ENCODE measurements at places on chromosomes 4 and X. TPM values are rescaled to one million over a fixed set of nuclear protein-coding genes. Genes with fewer than 3 reads are reported as not detected.

DNA sequence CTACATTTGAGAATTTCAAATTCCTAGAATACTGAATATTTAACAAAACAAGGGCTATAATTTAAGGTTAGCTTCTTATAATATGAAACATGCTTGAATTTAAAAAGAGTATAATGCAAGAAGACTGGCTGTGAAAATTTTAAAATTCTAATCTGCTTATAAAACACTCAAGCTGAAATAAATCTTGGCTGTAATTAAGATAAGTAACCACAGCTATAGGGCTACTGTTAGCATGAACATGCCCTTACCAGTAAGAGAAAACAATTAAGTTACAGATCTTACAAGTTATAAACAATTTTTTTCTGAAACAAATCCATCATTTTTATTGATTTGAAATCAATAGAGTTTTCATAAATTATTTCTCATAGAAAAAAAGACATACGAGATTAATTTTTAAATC, 148.2 kb downstream of the INPP4B start:
- DNase-seq, result no peak

DNA sequence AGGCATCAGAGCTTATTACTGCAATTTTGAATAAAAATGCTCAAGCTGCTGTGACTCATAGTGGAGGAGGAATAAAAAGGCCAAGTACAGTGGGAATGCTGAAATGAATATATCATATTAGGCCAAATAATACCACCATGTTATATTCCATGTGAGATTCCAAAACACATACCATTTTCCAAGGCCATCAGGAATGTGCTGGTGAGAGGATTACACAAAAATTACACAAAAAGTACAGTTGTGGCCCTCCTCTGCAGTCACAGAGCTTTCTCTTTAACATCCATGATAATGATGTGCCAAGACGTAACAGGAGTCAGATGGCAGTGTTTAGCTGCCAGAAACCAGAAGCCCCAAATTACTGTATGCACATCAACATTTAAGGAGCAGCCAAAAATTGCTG, 153.5 kb downstream of the PCDH18 start:
- DNase-seq, result no peak

GRCh38 chr4:36140421-36140820, 103.9 kb downstream of the ARAP2 start:
- DNase-seq, result no peak

DNA sequence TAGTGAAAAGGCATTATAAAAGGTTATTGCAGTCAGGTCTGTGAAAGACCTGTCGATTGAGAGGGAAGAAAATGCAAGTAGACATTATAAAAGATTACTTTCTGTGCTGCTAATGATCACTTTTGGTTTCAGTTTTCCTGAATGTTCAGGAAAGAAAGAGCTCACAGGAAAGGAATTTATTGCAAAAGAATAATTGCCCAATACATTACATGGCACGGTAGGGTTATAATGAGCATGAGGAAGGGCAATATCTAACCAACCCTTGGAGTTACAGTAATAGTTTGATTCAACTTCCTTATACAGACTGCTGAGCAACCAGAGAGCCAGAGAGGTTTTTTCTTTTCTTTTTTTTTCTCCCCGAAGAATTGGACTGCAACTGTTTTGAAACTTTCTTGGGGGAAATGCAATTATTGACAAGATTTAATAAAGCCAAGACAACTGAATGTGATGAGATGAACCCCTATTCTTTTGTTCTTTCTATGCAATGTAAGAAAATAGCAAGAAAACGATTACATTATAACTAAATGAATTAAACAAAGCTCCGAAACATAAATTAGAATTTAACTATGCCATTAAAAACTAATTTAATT, 247.0 kb downstream of the C4orf33 start:
- DNase-seq, result peak; percentile 53

HTN3 gene
- not detected for total RNA-seq

DNA sequence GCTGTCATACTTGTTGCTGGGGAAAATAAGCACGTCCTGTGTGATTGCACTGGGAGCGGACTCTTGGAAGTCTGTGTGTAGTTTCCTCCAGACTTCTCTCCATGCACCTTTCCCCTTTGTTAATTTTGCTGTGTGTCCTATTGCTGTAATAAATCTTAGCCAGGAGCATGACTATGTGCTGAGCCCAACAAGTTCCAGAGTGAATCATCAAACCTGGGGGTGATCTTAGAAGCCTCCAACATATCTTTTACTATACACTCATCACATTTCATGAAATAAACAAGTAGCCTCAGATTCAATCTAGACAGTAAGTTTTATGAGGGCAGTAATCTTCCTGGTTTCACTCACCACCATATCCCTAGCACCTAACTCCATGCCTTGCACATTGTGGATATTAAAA, 43.3 kb upstream of the FGF13 start:
- DNase-seq, result no peak

DNA sequence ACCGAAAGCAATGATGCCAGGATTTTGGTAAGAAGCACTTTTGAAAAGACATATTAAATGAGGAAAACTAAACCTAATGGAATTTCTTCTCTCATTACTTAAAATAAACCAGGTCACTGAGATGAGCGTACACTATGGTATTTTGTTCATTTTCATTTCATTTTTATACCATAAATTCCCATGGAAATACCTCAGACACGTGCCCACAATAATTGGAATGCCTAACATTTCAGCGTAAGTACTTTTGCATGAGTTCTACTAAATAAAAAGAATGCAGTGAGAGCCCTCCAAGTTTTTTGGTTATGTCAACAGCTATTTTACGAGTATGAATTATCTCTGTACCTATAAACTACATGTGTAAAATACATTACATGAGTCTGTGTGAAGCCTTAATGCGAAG, 3.2 kb downstream of the CAMK2D start:
- DNase-seq, result peak; percentile 21

TRIM61 gene
- total RNA-seq, result not detected

- no peak for DNase-seq
Observed at GRCh38 chr4:32624943-32625603, 1904.9 kb downstream of the PCDH7 start.

DNA sequence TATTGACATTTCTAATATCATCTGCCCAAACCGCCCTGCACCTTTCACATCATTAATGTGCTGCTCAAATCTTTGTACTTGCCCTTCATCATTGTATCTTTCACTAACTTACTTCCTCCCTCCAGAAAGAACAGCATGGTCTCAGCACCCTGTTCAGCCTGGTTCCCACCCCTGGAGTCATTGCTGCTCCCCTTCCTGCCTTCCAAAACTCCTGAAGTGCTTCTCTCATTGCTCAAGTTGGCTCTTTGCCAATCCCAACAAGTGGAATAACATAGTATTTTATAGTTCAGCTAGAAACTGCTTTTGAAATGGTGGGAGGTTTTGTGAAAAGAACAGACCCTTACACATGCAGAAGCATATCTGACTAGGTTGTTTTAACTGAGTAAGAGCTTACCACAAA, 14.0 kb upstream of the TTC29 start:
- DNase-seq, result no peak

DNA sequence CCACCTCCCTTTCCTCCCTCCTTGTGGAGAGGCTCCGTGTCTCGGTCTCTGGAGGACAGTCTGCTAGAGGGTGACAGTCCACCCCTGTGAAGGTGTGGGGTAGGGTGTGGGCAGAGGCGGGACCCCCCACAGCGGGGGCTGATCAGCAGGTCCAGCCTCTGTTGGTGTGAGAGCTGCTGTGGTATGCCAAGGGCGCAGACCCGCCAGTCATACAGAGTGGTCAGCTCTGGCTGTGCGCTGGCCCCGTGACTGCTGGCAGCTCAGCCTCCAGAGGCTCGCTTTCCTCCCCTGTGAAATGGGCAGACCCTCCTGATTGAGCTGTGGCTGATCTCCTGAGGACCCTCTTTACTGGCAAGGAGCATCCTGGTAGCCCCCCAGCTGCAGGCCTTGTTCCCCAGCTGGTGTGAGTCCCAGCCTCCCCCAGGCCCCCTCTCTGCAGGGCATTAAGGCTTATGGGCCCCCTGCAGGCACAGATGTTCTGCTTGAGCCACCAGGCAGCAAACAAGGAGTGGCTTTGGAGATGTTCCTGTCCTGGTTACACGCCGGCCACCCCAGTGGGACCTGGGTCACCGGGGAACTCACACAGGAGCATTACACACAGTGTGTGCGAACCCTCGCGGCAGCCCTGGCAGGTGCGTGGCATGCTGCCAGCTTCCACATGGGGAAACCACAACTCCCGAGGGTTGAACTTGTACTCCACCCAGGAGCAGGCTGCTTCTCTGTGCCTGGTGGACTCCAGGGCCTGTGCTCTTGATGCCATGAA, 76.8 kb downstream of the PPP2R2C start:
- peak; percentile 28 for DNase-seq

GLRA3 gene
- total RNA-seq, result not detected

GRCh38 chrX:27229721-27230120, 233.4 kb downstream of the PPP4R3C start:
- no peak for DNase-seq

DNA sequence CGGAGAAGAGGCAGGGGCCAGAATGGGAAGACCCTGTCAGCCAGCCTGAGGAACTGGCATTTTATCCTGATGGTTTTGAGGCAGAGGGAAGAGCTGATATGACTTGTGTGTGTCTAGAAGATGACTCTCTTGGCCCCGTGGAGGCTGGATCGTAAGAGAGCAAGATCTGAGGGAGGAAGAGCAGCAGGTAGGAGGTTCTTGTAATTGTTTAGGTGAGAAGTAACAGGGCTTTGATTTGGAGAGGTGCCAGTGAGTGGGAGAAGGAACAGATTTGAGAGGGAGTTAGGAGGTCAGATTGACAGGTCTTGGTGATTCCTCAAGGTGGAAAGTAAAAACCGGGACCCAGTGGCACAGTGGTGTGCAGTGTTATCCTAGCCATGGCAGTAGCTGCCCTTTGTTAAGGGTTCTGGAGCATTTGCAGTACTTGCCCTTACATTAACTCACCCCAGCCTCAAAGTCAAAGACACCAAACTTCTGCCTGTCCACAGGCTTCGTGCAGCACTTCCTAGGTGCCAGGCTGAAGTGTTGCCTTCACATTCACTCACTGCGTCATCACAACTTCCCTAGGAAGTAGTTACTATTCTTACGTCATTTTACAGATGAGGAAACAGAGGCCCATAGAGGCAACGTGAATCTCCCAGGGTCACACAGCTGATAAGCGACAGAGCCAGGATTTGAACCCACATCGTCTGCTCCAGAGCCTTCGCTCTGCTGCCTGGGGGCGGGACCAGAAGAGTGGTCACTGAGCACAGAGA, 23.7 kb downstream of the RTL5 start:
- no peak for DNase-seq

- DNase-seq, result no peak
Observed at GRCh38 chrX:51893931-51894696, 691 bp downstream of the MAGED1 start.

GRCh38 chr4:169250796-169251195, 20.0 kb downstream of the SH3RF1 start:
- DNase-seq, result no peak

DNA sequence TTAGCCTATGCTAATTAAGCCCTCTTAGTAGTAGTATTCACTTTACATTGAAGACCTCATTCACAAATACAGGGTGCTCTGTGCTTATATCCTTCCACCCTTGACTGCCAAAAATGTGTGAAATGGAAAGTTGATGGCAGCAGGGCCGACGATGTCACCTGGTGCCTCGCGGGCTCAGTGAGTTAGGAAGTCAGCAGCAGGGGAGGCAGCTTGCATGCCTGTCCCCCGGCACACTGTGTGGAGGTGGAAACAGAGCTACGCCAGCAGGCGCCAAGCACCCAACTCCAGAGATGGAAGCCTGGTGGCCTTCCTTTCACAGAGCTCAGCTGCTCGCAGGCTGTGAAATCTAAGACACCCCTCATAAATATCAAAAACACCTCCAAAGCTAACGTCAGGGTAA, 8.4 kb downstream of the MSL3 start:
- no peak for DNase-seq

DNA sequence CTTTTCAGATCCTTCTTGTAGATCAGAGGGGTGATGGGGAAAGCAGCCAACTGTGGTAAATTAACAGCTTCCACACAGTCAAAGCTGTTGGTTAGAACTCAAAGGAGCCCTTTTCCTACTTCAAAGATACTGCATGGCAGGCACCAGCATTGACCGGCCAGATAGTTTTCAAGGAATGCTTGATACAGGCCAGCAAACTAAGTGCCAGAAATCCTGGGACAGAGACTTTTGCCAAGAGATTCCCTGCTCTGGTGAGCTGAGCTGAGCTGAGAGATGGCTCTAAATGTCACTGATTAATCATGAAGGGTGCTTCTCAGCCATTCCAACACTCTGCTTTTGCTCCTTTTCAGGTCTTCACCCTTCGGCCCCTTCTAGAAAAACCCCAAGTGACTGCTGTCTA, 131.6 kb upstream of the MED14 start:
- DNase-seq, result peak; percentile 52

DNA sequence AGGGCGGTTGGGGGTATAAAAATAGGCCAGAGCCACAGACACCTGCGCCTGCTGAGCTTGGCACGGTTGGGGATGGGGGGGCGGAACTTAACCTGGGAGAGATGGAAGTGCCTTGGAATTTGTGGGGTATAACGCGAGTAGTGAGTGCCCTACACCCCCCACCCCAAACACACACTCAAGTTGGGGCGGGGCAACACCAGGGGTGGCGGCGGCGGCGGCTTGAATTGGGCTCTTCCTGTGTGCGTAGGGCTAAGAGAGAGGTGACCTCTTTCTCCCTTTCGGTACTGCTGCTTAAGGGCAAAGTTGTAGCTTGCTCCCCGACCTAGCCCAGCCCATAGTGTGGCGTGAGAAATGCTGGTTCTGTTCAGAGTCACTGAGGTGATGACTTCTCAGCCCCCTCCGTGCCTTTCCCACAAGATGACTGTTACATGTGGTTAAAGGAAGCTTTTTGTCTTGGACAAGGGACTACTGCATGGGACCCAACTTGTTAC, 839 bp downstream of the STK26 start:
- DNase-seq, result no peak

All from A172 (cell line).